Fibroblast of lung (primary cell): ENCODE measurements at places on chromosomes 12 and 14. TPM values are rescaled to one million over a fixed set of nuclear protein-coding genes. Genes with fewer than 3 reads are reported as not detected.

- no peak for DNase-seq
- no peak overlapping the region for H3K27ac ChIP-seq
- H3K4me3 ChIP-seq: no peak overlapping the region
- H3K4me1 ChIP-seq: no peaks in the 10 kb centered on the region
These were observed 9.9 kb upstream of the GOLGA3 start for GRCh38 chr12:132838410-132839080.

Gene TMEM119
- total RNA-seq: 132 and 358 TPM in 2 replicates

Gene B4GALNT3
- not detected in 2 replicates for total RNA-seq

Gene TRHDE
- total RNA-seq: 5.9 and 7.3 TPM in 2 replicates

DNA sequence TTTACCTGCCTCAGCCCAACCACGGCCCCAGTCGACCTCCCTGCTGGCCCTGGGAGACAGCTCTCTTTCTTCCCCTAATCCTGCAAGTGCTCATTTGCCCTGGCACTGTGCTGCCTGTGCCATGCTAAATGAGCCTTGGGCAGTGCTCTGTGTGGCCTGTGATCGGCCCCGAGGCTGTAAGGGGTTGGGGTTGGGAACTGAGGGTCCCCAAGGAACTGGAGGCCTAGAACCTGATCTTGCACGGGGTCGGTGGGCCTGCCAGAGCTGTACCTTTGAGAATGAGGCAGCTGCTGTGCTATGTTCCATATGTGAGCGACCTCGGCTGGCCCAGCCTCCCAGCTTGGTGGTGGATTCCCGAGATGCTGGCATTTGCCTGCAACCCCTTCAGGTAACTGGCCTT is 2.8 kb downstream of the RNF31 start:
- H3K27ac ChIP-seq: no peak overlapping the region
- H3K36me3 ChIP-seq: peaks cover 20% of the 10 kb centered on the region
- DNase-seq: no peak
- H3K27me3 ChIP-seq: no peaks in the 10 kb centered on the region
- no peak overlapping the region for H3K4me3 ChIP-seq
- peaks cover 5% of the 10 kb centered on the region for H3K4me1 ChIP-seq

DNA sequence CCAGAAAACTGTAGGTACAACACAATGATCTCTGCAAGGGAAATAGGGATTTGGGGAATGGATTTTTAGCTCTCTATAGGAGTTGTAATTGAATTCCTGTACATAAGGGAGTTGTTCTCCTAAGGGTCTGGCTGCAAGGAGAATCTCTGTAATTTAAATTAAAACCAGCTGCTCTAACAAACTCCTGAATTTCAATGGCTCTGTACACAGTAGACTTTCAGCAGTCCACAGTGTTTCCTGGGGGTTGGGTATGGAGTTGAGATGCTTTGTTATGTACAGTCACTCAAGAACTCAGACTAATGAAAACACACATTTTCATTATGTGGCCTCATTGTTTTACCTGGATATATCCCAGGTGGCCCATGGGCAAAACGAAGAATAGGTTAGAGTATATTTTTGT is 93.2 kb downstream of the NAV3 start:
- no peaks in the 10 kb centered on the region for H3K27me3 ChIP-seq
- H3K36me3 ChIP-seq: no peaks in the 10 kb centered on the region
- H3K4me1 ChIP-seq: no peaks in the 10 kb centered on the region
- DNase-seq: peak; percentile 35
- H3K27ac ChIP-seq: no peak overlapping the region

- no peaks in the 10 kb centered on the region for H3K27me3 ChIP-seq
- H3K4me3 ChIP-seq: no peak overlapping the region
- no peaks in the 10 kb centered on the region for H3K4me1 ChIP-seq
- DNase-seq: no peak
- H3K36me3 ChIP-seq: no peaks in the 10 kb centered on the region
These were observed 47.1 kb upstream of the ATXN7L3B start for GRCh38 chr12:74490390-74491064.

Gene CLEC4C
- total RNA-seq: not detected in 2 replicates

Gene PTPRR
- under 0.01 and 0.50 TPM in 2 replicates for total RNA-seq

DNA sequence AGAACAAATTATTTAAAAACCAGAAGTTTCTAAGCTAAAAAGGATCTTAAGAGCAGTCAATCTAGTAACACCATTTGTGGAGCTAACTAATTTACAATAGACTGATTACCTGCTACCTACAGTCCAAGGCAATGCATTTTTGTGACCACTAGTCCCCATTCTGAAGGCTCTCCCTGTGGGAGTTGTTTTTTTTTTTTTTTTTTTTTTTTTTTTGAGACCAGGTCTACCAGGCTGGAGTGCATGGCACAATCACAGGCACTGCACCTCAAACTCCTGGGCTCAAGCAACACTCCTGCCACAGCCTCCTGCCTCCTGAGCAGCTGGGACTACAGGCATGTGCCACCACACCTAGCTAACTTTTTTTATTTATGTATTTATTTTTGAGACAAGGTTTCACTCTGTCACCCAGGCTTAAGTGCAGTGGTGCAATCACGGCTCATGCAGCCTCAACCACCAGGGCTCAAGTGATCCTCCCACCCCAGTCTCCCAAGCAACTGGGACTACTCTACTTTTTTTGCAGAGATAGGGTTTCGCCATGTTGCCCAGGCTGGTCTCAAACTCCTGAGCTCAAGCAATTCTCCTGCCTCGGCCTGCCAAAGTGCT is 3.9 kb downstream of the GNPTAB start:
- no peak overlapping the region for H3K4me3 ChIP-seq
- no peak overlapping the region for H3K27ac ChIP-seq
- peaks cover 2% of the 10 kb centered on the region for H3K4me1 ChIP-seq
- no peaks in the 10 kb centered on the region for H3K36me3 ChIP-seq
- H3K27me3 ChIP-seq: no peaks in the 10 kb centered on the region
- no peak for DNase-seq

DNA sequence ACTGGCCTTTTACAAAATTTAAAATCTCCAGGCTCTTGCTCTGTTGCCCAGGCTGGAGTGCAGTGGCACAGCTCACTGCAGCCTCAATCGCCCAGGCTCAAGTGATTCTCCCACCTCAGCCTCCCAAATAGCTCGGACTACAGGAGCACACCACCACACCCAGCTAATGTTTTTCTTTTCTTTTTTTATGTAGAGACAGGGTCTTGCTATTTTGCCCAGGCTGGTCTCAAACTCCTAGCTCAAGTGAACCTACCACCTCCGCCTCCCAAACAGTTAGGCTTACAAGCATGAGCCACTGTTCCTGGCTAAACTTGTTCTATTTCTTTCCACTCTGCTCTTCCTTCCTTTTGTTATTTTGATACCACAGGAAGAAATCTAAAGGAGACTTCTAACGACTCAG is 15.2 kb downstream of the SYNJ2BP start:
- no peaks in the 10 kb centered on the region for H3K27me3 ChIP-seq
- H3K36me3 ChIP-seq: no peaks in the 10 kb centered on the region
- H3K4me3 ChIP-seq: no peak overlapping the region
- DNase-seq: no peak
- H3K27ac ChIP-seq: no peak overlapping the region

Gene STYK1
- total RNA-seq: under 0.01 TPM in 1 of 2 replicates, not detected in the other

DNA sequence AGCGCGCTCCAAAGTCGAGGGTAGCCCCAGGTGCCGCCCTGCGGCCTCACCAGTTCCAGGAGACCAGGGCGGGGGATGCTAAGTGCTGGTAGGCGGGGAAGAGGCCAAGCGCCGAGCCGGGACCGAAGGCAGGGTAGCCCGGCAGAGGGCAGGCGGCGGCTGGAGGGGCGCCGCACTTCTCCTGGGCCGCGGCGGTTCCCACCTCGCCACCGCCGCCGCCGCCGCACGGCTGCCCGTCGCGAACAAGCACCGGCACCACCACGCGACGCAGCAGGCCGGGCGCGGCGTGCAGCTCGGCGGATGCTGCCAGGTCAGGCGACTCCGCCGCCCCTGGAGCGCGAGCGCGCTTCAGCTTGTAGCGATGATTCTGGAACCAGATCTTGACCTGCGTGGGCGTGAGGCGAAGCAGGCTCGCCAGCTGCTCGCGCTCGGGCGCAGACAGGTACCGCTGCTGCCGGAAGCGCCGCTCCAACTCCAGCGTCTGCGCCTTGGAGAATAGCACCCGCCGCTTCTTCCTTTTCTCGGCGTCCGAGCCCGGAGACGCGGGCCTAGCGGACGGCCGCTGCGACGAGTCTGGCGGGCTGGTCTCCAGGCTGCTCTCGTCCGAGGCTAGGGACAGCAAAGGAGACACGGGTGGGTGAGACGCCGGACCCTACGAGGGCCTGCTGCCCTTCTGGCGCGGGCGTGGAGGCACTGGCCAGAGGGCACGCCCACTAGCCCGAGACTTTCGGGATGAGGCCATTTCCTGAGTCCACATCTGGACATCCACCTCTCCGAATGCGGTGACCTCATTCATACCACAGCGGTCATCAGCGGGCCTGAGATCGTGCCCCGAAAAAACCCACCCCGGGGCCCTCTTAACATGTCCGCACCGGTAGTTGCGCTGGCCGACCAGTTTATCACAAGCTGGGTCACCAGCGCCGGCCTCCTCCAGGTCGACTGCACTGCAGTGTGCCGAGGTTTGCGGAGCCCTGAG is 1.3 kb downstream of the NKX2-8 start:
- peaks cover 4% of the 10 kb centered on the region for H3K4me1 ChIP-seq
- H3K27ac ChIP-seq: no peak overlapping the region
- H3K27me3 ChIP-seq: peaks cover 49% of the 10 kb centered on the region
- no peaks in the 10 kb centered on the region for H3K36me3 ChIP-seq
- H3K4me3 ChIP-seq: peak overlapping the region; percentile 32
- DNase-seq: peak; percentile 52
